ENCODE measurements at places on chromosomes 5 and 9.

DNA sequence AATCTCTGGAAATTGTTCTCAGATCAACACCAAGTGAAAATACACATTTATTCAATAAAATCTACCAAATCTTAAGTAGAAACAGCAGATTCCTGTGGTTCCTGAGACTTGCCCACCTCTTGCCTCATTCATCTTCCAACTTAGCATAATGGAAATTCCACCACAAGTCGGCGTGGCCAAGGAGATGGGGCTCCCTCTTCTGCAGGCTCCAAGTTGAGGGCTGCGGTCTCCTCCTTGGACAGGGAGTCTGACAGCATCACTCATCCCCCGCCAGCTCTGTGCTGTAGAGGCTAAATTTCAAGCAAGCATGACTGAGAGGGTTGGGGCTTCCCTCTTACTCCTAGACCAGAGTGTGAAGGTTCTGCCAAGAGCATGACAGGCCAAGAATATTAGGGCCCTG, 273.7 kb downstream of the DIRAS2 start:
- DNase-seq: no peak

DNA sequence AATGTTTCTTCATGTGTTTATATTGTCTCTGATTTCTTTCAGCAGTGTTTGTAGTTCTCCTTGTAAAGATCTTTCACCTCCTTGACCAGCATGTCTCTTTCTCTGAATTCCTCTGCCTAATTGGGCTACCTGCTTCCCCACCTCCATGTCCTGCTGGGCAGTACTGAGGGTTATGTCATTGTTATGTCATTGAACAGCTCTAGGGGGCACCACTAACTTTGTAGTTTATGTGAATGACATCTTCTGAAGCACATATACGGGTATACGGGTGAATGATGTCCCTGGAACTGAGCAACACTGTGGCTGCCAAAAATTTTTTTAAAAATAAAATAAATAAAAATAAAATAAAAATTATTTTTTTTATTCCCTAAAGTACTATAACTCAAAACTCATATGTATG, 16.9 kb upstream of the SNCAIP start:
- DNase-seq: no peak

- DNase-seq: no peak
Measured at GRCh38 chr5:59521476-59521875, 372.1 kb downstream of the PDE4D start.

- DNase-seq: no peak
Measured at GRCh38 chr5:105158526-105158925, 1595.9 kb upstream of the NUDT12 start.

DNA sequence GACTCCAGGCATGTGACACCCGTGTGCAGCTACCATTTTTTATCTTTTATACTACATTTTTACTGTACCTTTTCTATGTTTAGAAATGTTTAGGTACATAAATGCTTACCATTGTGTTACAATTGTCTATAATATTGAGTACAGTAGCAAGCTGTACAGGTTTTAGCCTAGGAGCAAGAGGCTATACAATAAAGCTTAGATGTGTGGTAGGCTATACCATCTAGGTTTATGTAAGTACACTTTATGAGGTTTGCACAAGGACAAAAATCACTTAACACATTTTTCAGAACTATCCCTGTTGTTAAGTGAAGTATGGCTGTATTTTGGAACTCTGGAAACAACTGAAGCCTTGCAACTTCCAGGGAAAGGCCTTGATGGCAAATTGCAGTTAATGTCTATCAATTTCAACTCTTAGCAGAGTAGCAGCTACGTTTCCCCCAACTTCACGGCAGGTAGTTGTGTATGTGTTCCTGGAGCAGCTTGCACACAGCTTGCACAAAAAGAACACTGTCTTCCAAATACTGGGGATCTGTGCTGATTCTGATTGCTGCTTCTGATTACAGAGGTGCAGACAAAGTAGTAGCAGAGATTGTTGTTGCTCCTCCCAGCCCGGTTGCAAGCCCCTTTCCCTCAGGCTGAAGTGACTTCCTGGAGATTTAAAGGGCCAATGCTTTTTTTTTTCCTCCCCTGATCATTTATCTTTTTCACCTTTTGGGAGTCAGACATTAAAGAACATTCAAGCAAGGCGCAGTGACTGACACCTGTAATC, 30.0 kb downstream of the SIL1 start:
- no peak for DNase-seq

- DNase-seq: peak; percentile 34
Measured at GRCh38 chr9:89313842-89314241, 2.8 kb downstream of the CKS2 start.

- no peak for DNase-seq
Measured at GRCh38 chr5:95530416-95530815, 24.4 kb downstream of the SKIC3 start.

DNA sequence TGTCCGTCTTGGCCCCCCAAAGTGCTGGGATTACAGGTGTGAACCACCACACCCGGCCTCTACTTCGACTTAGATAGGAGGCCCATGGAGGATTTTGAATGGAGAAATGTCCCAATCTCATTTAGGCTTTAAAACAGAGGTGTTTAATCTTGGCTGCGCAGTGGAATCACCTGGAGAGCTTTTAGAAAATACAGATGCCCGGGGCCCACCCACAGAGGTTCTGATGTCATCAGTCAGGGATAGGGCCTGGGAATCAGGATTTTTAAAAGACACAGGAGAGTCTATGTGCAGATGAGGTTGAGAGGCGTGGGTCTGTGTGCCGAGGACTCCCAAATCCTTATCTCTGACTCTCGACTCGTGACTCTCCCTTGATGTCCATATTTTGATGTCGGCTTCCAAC, 124.0 kb upstream of the BOD1 start:
- DNase-seq: no peak

GRCh38 chr5:108295578-108296368, 86.1 kb downstream of the FBXL17 start:
- DNase-seq: no peak

DNA sequence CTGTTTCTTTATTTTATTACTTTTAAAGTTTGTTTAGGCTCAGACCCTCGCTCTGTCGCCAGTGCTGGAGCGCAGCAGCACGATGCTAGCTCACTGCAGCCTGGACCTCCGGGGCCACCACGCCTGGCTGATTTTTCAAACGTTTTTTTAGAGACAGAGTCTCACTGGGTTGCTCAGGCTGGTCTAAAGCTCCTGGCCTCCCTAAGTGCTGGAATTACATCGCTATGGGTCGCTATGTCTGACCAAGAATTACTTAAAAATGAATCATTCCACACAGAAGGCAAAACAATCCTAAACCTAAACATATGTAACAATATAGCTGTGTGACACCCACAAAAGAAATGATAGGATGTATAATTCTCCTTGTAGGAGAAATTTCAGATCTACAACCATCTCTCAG, 86.9 kb upstream of the SIMC1 start:
- DNase-seq: no peak

- no peak for DNase-seq
Measured at GRCh38 chr5:85304524-85304923, 919.8 kb upstream of the EDIL3 start.

Data from hematopoietic multipotent progenitor cell treated with erythropoietin and hydrocortisone succinate and interleukin-3 and kit ligand, for 17 days (in vitro differentiated cells).